ACHN (cell line): ENCODE measurements at places on chromosomes 16 and 17.

DNA sequence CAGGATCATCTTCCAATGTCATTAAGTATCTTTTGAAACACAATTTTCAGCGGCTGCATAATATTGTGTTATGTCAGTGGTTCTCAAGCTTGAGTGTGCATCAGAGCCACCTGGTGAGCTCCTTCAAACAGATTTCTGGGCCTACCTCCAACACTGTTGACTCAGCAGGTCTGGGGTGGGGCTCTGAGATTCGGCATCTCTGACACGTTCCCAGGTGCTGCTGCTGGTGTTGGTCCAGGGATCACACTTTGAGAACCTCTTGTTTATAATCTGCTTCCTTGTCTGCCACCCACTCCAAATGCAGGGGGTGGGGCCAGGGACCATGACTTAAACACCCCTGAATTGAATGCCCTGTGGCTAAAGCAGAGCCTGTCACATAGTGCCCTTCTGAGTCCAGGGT lies 73.8 kb upstream of the HNF1B start:
- DNase-seq = peak; percentile 87

DNA sequence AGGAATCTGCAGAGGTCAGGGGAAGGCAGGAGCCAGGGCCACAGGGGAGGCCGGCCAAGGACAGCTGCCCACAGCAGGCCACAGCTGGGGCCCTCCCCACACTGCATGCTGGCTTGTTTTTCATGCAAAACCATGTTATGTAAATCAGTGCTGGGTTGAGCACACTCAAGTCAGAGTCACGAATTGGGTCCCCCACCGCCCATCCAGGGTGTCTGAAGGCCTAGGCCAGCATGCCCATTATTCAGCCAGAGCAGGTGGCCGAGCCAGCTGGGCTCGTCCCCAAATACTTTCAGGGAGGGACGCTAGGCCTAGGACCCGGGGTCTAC lies 51.2 kb upstream of the TOB1 start:
- DNase-seq = no peak

- no peak for DNase-seq
Observed at GRCh38 chr17:58364270-58364942, 12.4 kb upstream of the SUPT4H1 start.

DNA sequence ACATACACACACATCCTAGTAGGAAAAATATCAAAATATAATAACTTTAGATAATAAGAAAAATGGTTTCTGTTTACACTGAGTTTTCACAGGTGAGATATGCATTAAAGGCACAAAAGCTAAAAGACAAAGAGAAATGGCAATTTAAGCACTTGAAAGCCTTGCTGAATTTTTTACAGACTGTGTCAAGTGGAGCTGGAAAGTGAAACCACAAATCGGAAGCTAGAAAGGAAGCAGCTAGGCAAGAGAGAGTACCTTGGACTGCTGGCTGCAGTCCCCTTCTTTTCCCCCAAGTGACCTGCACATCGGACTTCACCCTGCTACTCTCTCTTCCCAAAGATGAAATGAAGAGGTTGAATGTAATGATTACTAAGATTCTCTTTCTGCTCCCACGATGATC lies 135.1 kb downstream of the CDH13 start:
- peak; percentile 69 for DNase-seq

DNA sequence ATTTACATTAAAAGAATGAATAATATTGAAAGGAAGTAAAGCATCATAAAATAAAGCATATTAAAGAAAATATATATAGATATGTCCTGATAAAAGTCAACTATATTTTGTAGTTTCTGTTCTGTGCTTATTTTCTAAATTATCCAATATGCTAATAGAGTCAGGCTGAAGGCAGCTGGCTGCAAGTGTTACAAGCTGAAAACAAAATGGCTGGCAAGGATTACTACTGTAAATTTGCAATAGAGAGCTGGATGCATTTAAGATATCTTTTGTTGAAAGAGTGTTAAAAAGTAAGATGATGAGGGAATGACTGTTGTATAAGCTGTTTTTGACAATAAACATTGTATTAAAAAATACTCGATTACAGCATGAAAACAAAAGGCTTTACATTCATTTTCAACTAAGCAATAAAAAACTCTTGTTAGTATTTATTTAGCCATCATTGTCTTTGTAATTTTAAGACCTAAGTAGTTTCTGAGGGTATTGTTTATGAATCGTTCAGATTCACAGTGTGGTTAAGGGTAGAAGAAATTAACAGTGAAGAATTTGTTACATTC lies 76.3 kb downstream of the TANC2 start:
- DNase-seq = no peak

GRCh38 chr17:48545022-48545375 lies at the start of gene HOXB2:
Gene HOXB2, minus strand, starts transcription at chr17:48545109. Its CDS starts 198 bp downstream, at chr17:48544911.
- no peak for DNase-seq

DNA sequence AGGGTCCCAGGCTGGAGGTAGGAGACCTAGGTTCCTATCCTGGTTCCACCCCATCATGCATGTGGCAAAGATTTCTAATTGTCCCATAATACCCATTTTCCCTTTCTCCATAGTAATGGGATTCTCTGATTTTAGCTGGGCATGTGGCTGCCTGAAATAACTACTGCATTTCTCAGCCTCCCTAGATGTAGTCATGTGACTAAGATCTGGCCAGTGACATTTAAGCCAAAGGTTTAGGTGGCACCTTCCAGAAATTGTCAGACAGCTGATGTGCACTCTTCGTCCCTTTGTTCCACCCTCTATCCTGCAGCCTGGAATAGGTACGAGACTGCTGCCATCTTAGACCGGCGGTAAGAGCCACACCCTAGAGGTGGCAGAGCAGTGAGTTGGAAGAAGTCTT lies 8.2 kb downstream of the NXPH3 start:
- no peak for DNase-seq

DNA sequence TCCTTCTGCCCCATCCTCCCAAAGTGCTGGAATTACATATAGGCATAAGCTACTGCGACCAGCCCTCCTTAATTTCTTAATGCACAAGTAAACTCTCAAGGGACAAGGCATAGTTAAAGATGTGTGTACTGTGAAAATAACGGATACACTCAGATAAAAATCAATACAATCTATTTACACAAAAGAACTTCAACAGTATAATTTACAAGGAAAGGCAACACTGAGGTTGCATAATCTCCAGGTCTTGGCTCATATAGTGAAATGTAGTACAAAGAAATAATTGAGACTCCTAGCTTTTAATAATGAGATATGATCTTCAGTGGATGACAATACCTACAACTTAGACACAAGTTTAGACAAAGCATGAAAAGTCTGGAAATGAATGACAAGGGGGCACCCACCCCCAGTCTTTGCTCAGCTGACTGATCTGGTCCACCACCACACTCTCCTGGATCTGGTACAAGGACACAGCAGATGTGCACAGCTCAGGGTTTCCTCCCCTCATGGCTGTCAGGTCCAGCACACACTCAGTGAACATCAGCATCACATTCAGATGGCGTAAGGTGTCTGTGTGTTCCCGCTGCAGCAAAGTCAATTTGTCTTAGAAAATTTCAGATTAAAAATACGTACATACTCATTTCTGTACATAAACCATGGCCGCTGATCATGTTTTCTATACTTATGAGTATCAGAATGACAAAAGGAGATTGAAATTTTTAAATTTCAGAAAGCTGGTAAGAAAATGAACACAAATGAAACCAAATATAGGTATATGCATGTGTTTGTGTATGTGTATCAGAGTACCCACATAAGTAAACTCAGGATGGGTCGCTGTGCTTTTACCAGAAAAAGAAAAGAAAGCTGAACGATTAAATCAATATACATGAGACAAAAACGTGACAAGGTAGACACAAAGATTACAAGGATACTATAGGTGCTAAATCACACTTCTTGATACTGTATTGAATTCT lies 33.7 kb upstream of the ALDH3A1 start:
- DNase-seq = no peak

DNA sequence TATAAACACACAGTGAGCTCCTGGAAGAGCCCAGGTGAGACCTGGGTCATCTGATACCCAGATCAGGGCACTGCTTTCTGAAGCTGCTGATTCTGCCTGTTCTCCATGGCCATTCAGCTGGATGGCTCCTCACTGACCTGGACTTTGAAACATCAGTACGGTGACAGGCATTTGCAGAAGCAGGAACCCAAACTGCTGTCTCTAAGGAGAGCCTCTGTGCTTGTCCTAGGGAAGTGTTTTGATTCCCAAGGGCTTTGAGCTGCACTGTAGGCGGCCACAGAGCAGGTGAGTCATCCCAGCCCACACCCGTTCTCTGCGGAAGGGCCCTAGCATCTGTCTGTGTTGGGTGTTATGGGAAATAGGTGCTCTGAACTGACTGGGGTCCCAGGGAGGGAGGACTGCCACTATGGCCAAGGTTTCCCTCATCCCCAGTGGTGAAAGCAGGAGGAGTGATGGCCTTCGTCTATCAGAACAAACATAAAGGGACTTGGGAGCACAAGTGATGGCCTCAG lies 60.7 kb upstream of the ADCY9 start:
- peak; percentile 68 for DNase-seq

DNA sequence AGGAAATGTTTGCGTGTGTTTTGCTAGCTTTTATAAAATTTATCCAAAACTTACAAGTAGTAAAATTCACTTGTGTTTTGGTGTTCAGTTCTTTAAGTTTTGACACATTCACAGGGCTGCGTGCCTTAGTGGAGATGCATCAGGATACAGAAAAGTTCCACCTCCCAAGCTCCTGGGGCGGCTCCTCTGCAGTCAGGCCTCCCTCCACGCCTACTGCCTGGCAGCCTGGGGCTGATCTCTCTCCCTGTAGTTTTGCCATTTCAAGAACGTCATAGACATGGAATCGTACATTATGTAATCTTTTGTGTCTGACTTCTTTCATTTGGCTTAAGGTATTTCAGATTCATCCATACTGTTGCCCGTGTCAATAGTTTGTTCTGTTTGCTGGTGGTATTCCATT lies 27.2 kb upstream of the IRF8 start:
- DNase-seq = no peak

- no peak for DNase-seq
Observed at GRCh38 chr16:79278506-79278905, 322.0 kb downstream of the MAF start.

GRCh38 chr16:52562770-52563169 lies 15.8 kb upstream of the TOX3 start:
- no peak for DNase-seq

GRCh38 chr16:89171216-89172170 lies at the start of gene CDH15:
Gene CDH15, plus strand, starts transcription at chr16:89171748. Its CDS starts 84 bp downstream, at chr16:89171832.
- peak; percentile 96 for DNase-seq

DNA sequence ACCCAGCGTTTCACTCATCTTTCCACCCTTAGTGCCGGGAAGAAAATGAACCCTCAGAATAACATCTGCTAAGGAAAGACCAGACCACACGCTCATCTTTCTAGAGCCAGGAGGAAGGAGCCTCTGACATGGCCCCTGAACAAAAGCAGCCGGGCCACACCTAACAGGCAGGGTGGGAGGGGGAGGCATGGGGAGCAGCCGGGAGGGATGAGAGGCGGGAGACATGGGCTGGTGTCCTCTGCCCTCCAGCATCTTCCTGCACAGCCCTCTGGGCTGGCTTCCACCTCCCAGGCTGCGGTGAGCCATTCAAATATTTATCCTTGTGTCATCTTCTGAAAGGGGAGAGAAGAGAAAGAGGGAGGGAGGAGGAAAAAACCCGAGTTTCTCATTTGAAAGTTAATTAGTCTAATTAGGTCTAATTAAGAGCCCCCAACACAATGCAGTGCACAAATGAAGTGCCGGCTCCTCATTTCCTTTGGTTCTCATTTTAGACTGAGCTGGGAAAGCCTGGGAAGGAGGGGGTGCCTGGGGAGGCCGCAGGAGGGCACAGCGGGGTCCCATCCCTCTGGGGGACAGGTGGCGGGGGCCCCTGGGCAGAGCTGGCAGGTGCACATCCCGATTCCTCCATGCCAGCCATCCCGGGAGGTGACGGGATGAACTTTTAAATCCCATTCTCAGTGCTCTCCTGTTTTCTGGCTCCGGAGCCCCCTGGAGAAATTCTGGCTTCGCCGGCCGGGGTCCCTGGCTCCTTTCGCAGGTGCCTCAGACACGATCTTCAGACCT lies 90.5 kb downstream of the ENGASE start:
- no peak for DNase-seq

DNA sequence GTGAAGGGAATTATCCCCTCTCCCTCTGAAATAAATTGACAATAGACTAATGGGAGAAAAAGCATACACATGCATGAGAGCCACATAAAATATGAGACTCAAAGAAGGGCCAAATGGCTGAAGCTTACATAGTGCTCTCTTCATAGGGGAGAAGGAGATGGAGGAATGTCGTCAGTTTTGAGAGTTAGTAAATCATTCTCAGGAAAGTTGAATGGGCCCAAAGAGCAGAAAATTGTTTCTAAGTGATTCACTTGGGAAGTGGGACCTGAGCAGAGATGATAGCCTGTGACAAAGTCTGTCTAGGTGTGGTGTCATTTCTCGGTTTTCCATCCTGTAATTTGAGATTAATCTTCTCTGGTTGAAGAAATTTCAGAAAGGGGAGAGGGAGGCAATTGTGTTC lies 35.0 kb downstream of the BCAS3 start:
- DNase-seq = peak; percentile 85

DNA sequence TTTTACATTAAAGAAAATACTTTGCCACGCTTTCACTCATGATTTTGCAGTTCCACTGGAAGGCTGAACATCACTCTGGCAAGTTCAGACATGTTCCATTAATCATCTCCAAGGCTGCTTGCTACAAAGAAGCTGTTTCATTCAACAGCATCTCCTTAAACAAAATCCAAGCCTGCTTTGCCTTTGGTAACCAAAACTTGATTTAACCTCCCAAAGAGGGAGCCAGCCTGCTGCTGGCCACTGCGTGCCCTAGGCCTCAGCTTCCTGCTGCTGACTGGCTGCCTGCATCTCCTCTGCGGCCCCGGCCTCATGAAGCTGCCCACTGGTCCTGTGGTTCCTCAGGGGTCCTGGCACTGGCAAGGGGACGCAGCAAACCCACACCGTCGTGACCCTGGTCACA lies 31.8 kb downstream of the ANKRD11 start:
- DNase-seq = peak; percentile 31

- DNase-seq = no peak
Observed at GRCh38 chr17:58004060-58004459, 3.0 kb downstream of the SRSF1 start.

- no peak for DNase-seq
Observed at GRCh38 chr16:87681981-87682570, 79.8 kb downstream of the JPH3 start.

GRCh38 chr16:85181739-85182129 lies 69.5 kb upstream of the CIBAR2 start:
- DNase-seq = no peak
